Thoracic aorta (tissue), 2 donors: ENCODE measurements at places on chromosomes 1 and 21.
A peak's percentile ranks its signal among the peaks of the same experiment; 100 is the strongest.

DNA sequence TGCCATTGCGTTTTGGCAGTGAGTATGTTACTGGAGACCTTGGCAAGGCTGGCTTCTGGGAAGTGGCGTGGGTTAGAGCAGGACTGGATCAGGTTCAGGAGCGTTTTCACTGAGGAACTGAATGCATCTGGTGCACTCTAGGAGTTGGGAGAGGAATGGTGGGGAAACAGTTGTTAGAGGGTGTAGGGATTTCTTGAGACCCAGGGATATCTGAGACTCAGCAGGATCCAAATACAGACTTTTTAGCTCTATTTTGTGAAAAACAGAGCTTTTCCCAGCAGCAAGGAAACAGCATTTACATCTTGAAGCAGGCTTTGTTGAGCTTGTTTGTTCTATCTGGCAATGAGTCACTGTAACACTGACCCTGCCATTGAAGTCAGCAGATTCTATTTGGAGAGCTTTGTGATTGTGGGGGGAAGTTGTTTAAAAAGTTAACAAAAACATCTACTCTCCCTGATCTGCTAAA lies 56.9 kb upstream of the NRIP1 start:
- no peak for DNase-seq

GRCh38 chr21:41670056-41670805 lies 96.6 kb downstream of the RIPK4 start:
- no peak for DNase-seq

DNA sequence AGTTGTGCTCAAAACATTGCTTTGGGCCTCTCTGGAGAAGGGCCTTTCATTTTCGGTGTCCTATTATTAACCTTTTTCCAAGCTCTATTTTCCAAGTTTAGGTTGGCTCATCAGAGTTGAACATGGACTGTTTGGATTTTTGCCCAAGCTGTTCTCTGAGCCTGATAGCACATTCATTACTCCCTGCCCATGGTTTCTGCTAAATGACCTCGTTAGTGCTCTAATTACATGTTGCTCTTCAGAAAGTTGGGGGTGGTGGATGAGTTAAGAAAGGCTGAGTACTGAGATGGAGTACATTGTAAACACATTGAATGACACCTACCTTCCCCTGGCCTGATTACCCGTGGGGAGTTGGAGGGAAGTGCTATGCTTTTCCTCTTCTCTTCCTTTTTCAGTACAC lies 38.9 kb downstream of the LMO4 start:
- no peak for DNase-seq

- no peak for DNase-seq
Measured at GRCh38 chr1:6790146-6790545, 4.9 kb downstream of the CAMTA1 start.

GRCh38 chr1:118136187-118136941 lies 48.7 kb downstream of the SPAG17 start:
- DNase-seq: no peak

DNA sequence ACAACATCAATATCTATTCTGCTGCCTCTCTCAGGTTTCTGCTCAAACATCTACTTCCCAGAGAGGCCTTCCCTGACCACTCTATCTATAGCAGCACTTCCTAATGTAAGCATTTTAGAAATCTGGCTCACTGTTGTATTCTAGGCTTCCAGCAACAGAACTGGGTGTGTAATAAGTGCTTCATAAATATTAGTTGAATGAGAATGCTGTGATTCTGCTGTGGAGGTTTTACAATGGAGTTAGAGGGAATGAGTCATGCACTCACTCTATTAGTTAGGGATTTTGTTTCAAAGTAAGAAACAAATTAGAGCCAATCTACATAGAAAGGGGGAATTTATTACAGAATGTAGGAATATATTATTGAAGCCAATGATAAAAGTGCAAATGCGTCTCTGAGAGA lies 38.6 kb upstream of the SLC35F3 start:
- no peak for DNase-seq

DNA sequence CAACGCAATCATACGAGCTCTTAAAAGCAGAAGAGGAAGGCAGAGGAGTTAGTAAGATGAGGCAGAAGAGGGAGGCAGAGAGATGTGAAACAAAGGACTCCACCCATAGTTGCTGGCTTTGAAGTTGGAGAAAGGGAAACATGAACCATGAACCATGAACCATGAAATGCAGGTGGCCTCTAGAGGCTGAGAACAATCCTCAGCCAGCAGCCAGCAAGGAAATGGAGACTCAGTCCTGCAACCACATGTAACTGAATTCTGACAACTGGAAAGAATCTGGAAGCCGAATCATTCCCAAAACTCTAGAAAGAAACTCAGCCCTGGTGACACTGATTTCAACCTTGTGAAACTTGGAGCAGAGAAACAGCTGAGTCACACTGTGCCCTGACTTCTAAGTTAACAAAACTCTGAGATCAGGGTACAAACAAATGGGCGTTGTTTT lies 10.1 kb downstream of the DIPK1A start:
- no peak for DNase-seq

- DNase-seq: no peak
Measured at GRCh38 chr1:44724955-44725698, 5.8 kb downstream of the RNU5D-1 start.

GRCh38 chr1:36107394-36107793 lies 17.6 kb downstream of the COL8A2 start:
- DNase-seq: no peak

GRCh38 chr1:39652554-39652953 lies 13.1 kb upstream of the HEYL start:
- DNase-seq: no peak

- no peak for DNase-seq
Measured at GRCh38 chr1:54528613-54529012, 19.4 kb upstream of the ACOT11 start.

GRCh38 chr1:46466477-46467182 lies 23.0 kb upstream of the DMBX1 start:
- DNase-seq: no peak

DNA sequence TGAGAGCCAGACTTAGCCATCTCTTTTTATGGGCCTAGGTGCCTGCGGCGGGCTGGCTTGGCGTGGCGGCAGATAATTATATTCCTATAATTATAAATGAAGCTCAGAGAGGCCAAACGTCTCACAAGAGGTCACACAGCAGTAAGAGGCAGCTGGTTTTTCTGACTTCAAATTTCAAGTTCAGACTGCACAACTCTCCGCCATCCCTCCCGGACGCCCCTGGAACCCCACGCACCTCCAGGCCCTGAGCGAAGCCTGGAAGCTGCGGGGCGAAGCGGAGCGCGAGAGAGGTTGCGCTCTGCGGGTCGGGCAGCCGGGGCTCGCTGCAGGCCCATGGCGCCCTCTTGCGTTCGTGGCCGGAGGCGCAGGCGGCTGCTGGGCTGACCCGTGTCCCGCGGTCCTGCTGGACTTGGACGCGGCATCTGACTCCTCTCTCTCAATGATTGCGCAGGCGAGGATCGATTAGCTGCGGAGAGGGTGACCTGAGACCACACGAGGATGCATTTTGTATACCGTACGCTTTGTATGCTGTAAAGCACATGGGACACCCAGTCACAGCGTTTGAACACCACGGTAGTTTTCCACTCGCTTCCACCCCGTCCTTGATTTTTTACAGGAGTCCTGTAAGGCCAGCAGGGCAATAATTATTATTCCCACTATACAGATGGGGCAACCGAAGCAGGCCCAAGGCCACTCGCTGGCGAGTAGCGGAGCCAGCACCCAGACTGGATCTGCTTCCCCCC lies 272.7 kb downstream of the FOXD2 start:
- DNase-seq: no peak

GRCh38 chr1:33319186-33319948 lies 1.5 kb downstream of the A3GALT2 start:
- DNase-seq: no peak

- no peak for DNase-seq
Measured at GRCh38 chr1:79585801-79586200, 579.3 kb upstream of the ADGRL4 start.

- no peak for DNase-seq
Measured at GRCh38 chr1:161200992-161201835, 953 bp upstream of the NDUFS2 start.

GRCh38 chr1:31944205-31945089 lies 6.3 kb upstream of the PTP4A2 start:
- DNase-seq: peak; percentile 60

- DNase-seq: no peak
Measured at GRCh38 chr1:43171312-43171875, 696 bp downstream of the EBNA1BP2 start.

- no peak for DNase-seq
Measured at GRCh38 chr1:91809317-91809716, 76.6 kb downstream of the TGFBR3 start.

DNA sequence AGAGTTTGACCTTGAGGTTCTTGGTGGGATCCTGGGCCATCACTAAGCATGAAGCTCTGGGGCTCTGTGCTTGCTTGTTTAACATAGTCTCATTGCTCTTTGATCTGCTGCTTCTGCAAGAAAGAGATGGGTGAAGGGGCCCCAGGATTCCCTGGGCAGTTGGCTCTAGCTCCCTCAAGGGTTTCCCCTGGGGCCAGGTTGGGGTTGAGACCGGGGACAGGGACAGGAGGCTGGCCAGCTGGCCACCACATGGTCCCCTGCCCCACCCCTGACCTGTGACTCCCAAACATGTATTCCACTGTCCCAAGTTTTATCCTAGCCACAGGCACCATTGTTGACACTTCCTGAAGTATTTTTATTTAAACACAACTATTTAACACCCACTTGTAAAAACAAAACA lies 69.5 kb downstream of the FHAD1 start:
- no peak for DNase-seq

DNA sequence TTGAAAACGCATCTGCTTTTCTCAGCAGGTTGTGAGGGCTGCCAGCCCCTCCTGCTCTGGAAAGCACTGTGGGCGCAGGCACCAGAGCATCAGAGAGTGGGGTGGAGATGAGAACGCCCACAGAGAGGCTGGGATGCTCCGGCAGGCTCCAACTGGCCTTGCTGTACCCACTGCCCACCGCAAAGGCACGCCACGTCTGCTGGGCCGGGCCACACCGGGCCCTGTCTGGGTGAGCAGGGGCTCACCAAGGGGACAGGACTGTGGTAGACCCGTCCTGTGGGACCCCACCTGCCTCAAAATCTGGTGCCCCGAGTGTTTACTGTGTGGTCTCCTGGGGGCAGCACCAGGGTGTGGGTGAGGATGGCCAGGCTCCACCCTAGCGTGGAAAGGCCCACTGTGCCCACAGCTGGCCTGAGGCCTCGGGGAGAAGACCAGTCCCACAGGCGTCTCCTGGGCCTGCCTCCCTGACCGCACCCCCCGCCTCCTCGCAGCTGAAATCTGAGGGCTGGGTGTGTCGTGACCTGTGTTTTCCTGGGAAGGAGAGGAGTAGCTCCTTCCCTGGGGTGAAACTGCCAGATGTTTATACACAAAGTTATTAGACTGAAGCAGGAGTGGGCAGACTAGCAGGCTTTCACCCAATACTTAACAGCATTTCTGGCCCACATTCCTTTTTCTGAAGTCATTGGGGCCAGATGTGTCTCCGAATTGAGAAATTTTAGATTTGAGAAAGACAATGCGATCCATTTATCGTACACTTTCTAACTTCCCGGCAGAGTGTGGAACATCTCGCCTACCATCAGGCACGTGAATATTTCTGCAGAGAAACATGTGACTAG lies 53.8 kb downstream of the STUM start:
- no peak for DNase-seq

DNA sequence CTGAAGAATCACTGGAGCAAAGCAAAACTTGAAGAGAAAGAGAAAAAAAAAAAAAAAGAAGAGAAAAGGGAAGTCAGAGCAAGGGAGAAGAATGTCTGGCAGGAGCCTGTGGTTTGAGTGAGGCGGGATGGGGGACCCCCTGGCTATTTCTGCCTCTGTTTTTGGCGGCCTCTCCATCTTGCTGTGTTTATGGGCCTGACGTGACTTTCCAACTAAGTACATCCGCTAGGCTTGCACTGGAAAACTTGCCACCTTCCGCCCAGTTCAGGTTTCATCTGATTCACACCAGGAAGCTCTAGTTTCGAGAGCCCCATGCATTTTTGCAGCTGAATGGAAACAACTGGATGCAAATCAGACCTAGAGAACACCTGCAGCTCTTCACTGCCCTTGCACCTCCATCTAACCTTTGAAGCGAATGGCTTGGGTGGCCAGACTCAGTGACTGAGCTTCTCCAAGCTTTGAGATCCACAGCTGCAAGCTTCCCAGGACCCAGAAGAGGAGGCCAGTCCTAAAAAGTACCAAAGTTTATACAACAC lies 28.0 kb downstream of the TBX15 start:
- no peak for DNase-seq

DNA sequence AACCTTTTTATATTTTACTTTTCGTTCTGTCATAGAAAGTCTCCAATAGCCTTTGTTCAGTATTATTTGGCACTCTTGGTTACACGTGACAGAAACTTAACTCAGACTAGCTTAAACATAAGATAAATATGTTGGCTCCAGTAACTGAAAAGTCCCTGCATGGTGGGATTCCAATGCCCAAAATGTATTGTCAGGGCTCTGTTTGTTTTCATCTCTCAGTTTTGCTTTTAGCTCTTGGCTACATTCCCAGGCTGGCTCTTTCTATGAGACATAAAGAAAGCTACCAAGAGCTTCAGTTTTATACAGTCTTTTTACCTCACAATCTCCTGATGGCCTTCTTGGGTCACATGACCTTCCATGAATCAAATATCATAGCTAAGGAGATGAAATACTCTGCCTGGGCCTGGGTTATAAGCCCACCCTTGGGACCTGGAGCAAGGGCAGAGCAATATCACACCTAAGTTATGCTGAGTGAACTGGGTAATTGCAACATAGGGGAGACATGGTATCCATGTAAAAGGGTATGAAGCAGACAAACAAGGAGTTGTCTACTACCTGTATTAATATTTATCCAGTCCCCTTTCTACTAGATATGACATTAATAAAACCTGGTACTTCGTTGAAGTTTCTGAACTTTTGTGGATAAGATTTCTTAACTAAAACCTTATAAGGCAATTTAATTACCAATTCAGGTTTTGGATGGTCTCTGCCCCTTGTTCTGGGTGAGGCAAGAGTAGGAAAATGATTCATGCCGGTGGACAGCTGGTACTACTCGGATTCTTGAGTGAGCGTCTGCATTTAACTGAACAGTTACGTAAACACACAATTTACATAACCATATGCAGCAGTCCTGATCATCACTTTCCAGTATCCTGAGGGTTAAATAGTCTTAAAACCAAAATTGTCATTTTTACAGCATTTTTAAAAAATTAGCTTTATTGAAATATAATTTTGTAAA lies 442.3 kb downstream of the GPATCH2 start:
- DNase-seq: no peak

DNA sequence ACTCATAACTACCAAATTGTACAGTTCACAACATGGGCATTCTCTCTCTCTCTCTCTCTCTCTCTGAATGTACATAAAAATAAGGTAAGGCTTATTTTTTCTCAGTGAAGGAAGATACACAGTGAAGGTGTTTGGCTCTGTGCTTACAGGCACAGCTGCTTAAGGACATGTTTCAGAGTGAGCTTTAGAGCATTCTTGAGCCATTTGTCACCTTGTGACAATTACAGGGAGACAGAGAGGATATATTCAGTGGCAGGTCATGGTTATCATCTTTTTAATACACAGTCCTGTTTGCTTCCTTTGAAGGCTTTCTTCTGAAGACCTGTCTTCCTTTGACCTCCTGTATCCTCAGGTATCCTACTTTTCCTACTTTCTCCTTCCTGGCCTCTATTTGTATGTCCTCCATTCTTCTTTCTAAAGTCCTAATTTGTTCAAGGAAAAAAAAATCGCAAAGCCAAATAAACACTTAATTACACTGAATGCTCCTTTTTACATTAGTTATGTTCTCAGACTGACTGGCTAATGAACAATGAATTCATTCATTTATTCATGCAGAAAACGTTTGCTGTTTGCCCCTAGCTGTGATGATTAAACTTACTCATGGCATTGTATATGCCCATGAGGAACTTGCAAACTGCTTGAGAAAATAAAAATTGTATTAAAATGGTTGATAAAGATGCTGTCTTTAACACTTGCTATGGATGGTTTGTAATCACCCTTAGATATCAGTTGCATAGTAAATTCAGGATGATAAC lies 33.4 kb downstream of the HSD17B7 start:
- no peak for DNase-seq
